Sigmoid colon (tissue), 7 donors: ENCODE measurements at places on chromosomes 11 and 22.
A peak's percentile ranks its signal among the peaks of the same experiment; 100 is the strongest.

DNA sequence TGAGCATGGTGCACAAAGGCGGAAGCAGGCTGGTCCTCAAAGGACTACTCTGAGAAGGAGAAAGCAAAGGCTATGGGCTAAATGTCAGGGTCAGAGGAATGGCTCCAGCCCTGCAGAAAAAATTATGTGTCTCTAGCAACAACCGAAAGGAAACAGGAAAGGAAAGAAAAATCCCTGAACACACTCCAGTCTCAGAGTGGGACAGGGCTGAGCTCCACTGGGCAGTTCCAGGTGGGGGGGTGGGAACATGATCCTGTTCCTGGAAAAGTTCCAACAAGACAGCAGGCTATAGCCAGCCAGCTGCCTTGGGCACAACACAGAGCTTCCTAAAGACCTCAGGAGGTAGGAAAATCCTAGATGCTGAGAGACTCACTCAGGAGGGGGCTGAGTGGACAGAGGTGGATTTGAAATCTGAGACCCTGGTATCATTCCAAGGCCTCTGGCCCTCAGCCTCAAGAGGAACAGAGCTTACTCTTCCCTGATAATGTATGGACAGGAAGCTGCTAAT, 1088.2 kb downstream of the TBC1D22A start:
- DNase-seq = no peak

DNA sequence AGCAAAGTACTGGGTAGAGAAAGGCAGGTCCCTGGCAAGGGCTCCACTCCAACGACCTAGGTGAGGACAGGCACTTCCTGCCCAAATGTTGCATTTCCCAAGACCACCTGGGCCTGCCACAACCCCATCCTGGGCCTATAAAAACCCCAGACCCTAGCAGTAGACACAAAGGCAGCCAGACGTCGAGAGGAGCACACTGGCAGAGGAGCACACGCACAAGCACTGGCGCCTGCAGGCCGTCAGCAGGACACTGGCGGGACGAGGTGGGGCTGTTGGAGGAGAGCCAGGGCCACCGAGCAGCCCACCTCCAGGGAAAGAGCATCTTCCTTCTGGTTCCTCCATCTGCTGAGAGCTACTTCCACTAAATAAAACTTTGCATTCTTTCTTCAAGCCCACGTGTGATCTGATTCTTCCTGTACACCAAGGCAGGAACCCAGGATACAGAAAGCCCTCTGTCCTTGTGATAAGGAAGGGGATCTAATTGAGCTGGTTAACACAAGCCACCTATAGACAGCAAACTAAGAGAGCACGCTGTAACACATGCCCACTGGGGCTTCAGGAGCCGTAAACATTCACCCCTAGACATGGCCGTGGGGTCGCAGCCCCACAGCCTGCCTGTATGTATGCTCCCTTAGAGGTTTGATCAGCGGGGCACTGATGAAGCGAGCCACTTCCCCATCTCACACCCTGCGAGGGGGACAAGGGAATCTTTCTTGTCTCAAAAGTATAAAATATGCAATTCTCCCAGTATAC, 89.7 kb upstream of the MTMR2 start:
- DNase-seq = peak; percentile 57

GRCh38 chr22:17569971-17570511, 6.7 kb downstream of the SLC25A18 start:
- peak; percentile 75 for DNase-seq

- no peak for DNase-seq
Observed at GRCh38 chr11:86443415-86443814, 68.7 kb downstream of the CCDC81 start.

GRCh38 chr11:116492600-116492999, 280.2 kb downstream of the BUD13 start:
- DNase-seq = no peak

DNA sequence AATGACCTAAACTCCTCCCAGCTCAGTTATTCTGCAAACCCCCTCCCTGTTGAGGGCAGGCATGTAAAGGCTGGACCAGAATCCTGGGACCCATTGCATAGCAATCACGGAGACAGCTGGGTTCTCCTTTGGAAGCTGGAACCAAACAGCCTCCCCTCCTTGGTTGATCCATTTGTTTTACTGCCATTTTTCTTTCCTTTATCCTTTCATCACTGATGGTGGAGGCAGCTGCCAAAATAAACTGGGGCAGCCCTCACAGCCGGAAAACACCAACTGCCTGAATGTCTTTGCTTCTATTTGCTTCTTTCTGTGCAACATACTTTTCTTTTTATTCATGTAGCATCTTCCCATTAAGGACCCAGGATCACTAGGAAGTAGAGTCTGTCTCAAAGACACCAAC, 150.0 kb upstream of the SYT13 start:
- DNase-seq = no peak

GRCh38 chr11:32426192-32426591, 9.1 kb downstream of the WT1 start:
- DNase-seq = no peak

- DNase-seq = peak; percentile 36
Observed at GRCh38 chr22:47032956-47033647, 270.7 kb downstream of the TBC1D22A start.

GRCh38 chr11:88454881-88455280, 117.3 kb upstream of the CTSC start:
- no peak for DNase-seq

DNA sequence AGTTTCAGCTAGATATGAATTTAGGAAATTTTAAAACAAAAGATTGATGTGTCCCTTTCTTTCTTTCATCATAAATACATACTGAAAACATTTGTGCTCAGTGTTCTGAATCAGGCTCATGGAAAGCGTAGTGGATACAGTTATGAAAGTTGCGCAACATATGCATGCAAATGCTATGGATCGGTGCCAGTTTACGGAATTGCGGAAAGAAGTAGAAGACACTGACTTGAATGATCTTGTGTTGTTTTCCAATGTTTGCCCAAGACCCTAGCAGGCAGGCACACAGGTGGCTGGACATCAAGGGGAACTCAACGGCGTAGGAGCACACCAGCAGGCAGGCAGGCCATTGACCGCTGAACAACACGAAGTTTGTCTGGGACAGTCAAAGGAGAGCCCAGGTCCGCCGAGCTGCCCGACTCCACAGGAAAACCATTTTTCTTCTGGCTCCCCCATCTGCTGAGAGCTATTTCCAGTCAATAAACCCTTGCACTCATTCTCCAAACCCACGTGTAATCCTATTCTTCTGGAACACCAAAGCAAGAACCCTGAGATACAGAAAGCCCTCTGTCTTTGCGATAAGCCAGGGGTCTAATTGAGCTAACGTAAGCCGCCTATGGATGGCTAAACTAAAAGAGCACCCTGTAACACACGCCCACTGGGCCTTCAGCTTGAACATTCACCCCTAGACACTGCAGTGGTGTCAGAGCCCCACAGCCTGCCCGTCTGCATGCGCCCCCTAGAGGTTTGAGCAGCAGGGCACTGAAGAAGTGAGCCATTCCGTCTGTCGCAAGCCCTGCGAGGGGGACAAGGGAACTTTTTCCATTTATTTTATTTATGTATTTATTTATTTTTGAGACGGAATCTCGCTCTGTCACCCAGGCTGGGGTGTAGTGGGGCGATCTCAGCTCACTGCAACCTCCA, 7.4 kb upstream of the BIRC3 start:
- DNase-seq = no peak

DNA sequence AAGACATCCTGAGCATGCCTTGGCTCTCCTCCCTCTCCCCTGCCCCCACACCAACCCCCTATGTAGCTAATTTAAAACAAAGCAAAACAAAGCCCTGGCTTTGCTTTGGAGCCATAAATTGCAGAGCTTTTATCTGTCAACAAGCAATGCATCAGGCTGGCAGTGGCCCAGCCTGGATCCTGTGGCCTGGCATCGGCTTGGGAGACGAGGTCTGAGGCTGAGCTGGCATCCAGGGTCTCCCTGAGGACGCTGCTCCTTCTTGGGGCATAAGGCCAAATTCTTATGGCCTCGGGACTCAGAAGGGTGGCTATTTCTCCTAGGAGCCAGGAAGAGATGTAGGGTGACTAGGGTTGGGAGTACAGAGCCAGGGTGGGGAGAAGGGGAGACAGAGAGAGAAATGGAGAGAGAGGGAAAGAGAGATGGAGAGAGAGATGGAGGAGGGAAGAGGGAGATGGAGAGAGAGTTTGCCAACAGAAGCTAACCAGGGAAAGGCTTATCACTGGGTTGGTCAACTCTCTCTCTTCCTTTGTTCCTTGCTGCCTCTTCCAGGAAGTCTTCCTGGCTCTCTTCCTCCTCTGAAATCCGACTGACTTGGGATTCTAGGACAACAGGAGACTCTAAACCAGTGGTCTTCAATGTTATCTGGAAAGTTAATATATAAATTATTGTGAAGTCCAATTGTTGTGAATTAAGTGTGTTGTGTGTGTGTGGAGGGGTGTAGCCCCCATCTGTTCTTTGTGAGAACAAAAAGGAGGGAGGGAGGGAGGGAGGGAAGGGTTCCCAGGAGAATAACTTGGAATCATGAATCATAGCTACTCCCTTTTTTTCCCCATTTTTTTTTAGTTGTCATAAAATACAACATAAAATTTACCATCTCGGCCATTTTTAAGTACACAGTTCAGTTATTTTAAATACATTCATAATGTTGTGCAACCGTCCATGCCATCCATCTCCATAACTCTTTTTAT, 29.1 kb downstream of the TSPAN18 start:
- peak; percentile 92 for DNase-seq

GRCh38 chr22:45224331-45224730, 16.4 kb downstream of the KIAA0930 start:
- no peak for DNase-seq
